ENCODE measurements at places on chromosomes 4 and X.

DNA sequence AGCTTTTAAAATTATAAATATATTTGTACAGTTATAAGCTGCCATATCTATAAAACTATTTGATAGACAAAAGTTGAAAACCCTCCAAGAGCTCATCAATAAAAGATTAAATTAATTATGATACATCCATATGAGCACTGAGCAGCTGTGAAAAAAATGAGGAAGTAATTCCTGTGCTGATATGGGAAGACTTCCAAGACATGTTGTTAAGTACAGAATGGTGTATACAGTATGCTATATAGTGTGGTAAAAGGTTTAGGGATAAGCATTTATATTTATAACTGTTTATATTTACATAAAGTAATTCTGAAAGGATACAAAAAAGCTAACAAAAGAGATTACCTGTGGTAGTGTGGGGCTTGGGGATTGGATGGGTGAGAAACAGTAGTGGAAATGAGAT, 92.8 kb upstream of the BMP2K start:
- DNase-seq, result no peak

DNA sequence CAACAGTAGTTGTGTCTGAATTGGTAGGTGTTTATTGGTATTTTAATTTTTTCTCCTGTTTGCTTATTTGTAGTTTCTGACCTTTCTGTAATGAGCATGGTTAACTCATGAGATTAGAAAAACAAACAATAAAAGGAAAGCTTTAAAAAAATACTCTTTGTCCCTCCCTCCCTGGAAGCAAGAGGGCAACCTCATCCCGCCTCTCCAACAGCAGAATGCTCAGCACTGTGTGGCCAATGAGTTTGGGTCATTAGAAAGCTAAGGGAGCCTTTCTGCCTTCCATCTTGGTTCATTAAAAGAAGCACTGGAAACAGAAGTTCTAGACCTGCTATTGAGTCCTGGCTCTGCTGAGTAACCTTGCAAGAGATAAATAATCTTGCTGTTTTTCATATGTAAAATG, 33.9 kb downstream of the TRPC5 start:
- DNase-seq, result no peak

- no peak for DNase-seq
These were observed 60.7 kb downstream of the WFS1 start for GRCh38 chr4:6330384-6330767.

DNA sequence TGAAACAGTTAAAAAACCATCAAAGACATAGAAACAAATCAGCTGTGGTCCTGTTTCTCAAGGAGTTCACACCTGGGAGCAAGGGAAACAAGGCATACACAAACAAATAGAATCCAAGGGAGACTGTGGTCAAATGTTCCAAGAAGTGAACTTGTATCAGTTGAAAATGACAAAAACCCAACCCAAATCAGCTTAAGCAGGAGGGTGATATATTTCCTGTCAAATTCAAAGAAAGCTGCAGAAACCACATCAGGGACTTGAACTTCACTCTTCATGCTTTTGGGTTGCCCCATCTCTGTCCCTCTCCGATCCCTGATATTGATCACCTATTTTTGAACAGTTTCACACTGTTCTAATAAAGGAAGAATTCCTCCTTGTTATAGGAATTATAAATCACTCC, 148.6 kb upstream of the FMR1 start:
- no peak for DNase-seq

- no peak for DNase-seq
These were observed 364.5 kb upstream of the BOD1L1 start for GRCh38 chr4:13992041-13992440.

All from activated naive CD4-positive, alpha-beta T cell treated with anti-CD3 and anti-CD28 coated beads, Interleukin-2, amount 50 U/mL, for 16 hours (primary cell).